ENCODE measurements at places on chromosomes 4 and X.

- DNase-seq: no peak
These were observed 126.6 kb upstream of the NDST3 start for GRCh38 chr4:117907646-117908045.

GRCh38 chrX:122552286-122552800 is 631.7 kb upstream of the GRIA3 start:
- no peak for DNase-seq

GRCh38 chr4:105257817-105258495 is 111.3 kb downstream of the TET2 start:
- no peak for DNase-seq

DNA sequence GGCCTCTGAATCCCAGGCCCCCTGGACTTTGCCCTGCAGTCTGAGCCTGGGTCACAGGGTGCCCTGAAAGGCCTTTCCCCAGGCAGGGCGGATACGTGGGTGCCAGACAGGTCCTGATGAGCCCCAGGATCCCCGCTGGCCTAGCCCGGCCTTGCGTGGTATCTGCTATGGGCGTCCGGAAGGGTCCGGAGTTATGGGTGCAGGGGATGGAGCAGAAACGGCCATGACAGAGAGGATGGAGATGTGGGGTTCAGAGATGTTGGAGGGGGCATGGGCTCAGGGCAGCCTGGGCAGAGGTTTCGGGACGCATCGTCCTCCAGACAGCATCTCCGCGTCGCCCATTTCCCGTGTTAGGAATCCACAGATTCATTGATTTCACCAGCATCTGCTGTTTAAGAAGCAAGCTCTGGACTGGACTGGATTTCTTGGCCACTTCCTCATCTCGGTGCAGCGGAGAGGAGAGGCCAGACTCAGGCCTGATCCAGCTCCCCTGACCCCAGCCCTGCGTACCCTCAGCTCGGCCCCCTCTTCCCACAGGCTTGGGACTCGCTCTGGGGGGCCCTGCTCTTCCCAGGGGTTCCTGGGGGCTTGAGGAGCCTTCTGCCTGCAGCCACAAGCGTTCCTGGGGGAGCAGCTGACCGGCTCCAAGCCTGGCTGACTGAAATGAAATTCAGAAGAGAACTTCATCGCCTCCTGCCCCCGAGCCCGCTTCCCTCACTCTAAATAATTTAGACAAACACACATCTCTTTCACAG is 86.9 kb upstream of the ADRA2C start:
- DNase-seq: no peak

GRCh38 chrX:116317409-116317808 is 119.0 kb upstream of the SLC6A14 start:
- no peak for DNase-seq

DNA sequence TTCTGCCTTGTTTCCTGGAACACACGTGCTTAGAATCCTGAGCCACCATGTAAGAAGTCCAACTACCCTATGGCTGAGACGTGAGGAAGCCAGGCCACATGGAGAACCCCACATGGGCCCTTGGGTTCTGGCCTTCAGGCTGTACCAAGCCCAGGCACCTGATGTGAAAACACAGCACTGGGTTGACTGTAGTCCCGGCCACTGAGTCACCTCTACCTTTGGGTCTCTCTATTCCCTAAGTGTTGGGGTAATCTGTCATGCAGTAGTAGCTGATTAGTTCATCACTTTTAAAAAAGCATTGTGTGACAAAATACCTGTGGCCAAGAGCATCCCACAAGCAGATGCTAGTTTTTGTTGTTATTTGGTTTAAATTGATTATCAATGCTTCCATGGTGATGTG is 24.3 kb downstream of the CFAP97 start:
- no peak for DNase-seq

GRCh38 chrX:17692709-17693346 is 44.5 kb upstream of the SCML1 start:
- no peak for DNase-seq

DNA sequence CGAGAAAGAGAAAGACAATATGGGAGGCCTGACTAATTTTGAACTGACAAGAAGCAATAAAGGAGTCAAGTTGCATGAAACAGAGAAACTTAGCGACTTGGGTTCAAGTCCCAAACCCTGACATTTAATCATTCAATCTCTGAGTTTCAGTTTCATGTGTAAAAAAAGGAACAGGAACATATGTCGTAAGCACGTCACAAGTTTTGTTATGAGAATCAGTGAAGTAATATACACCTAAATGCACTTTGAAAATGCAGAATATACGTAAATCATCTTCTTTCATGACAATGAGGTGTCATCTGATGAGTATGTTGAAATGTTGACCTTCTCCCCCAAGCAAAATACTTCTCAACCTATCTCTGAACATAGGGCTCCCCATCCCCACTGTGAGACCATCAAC is 10.4 kb downstream of the ACOT9 start:
- peak; percentile 52 for DNase-seq

- DNase-seq: no peak
These were observed 26.3 kb downstream of the CNGA1 start for GRCh38 chr4:47990145-47990544.

- peak; percentile 55 for DNase-seq
These were observed 18.4 kb upstream of the OGT start for GRCh38 chrX:71514367-71515037.

DNA sequence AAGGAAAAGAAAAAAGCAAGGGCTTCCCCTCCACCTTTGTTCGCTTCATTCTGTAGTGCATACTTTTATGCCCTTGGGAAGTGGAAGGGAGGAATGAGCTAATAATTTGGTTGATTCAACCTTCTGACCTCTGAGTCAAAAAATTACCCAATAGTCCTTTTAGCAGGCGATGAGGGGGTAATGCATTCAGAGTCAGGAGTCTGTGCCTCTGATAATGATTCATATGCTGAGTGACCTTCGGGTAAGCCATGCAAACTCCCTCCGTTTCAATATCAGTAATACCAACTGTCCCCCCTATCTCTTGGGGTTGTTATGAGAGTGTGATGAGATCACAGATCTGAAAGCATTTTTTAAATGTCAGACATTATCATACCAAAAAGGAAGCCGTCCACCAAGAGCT is 41.6 kb upstream of the ACSL4 start:
- peak; percentile 56 for DNase-seq
